ENCODE measurements at places on chromosomes 1 and 21.

DNA sequence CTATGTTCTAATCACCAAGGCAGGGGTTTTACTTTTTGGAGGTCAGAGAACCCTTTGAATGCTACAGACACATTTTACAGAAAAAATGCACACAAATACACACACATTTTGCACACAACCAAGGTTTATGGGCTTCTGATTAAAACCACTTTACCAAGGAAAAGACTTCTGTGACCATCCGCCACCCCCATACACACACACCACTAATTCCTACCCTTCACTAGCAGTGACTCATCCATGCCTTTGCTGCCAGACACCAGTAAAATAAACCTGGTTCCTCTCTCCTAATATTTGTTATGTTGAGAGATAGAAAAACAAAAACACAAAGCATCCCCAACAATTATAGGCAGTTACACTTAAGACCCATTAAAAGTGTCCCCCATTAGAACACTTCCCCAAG is 12.9 kb downstream of the PIGM start:
- DNase-seq = no peak

- DNase-seq = no peak
Measured at GRCh38 chr1:193355626-193356025, 169.2 kb upstream of the B3GALT2 start.

DNA sequence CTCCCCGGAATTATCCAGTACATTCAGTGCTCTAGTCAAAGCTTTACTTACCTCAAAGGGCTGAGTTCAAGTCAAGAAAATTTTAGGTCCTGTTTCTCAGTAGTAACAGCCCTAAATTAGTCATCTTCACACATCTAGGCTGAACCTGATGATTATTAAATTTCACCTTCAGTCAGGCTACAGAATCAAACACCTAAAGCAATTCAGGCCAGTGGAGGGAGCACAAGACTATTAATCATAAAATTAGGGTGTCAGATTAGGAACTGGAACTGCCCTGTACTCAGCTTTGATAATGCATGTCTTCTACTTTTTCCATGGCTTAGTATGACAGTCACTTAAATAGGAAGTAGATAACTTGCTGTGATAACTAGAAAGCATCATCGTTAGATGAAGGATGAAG is 28.4 kb upstream of the BCAS2 start:
- DNase-seq = no peak

DNA sequence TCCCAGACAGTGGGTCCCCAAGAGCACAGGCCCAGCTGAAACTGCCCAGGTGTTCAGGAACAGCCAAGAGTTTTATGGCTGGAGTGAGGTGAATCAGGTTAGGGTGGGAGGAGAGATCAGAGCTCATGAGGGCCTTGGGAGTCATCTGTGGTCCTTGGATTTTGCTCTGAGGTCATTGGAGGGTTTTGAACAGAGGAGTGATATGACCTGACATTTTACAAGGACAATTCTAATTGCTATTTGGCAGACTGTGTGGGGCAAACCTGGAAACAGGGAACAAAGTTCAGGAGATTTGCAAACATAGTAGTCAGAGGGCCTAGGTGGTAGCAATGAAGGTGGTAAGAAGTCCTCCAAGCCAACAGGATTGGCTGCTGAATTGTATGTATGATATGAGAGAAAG is 31.1 kb upstream of the LRRN2 start:
- DNase-seq = peak; percentile 20

DNA sequence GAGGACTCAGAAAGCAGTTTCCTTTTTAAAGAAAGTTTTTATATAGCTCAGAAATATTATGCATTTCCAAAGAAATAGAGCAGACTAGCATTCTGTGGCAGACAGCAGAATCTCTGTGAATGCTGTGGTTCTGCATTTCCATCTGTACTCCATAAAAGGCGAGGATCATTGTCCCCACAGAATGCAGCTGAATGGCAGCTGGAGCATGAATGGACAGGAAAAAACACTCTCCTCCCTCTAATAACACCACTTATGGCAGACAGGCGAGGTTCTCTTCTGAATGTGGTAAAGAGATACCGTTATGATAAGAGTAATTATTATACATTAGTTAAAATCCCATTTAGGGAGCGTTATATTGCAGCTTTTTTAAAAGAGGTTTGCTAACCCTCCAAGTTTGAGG is 81.4 kb upstream of the WLS start:
- DNase-seq = no peak
